ENCODE measurements at places on chromosomes 5 and 9.

GRCh38 chr9:34562135-34562745, 27.3 kb downstream of the CNTFR start:
- DNase-seq, result no peak

GRCh38 chr5:88889189-88890069, 6.4 kb upstream of the MEF2C start:
- DNase-seq, result no peak

- no peak for DNase-seq
These were observed 29.5 kb downstream of the LAMC3 start for GRCh38 chr9:131038256-131039128.

GRCh38 chr5:116672203-116672602, 97.6 kb upstream of the SEMA6A start:
- DNase-seq, result no peak
